ENCODE measurements at places on chromosomes 16 and 17.
A peak's percentile ranks its signal among the peaks of the same experiment; 100 is the strongest.

DNA sequence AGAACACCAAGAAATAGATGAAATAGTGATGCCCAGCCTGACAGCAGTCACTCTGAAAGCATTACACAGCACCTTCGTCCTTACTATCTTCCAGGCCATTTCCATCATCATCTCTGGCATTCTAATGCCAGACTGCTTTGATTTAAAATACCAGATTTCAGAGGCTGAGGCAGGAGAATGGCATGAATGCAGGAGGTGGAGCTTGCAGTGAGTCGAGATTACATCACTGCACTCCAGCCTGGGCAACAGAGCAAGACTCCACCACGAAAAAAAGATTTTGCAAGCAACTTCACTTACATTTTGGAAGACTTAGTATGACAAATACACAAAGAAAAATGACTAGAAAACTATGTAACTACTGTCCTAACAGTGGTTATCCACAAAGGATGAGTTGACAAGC, 244.0 kb downstream of the CPPED1 start:
- no peak for DNase-seq

DNA sequence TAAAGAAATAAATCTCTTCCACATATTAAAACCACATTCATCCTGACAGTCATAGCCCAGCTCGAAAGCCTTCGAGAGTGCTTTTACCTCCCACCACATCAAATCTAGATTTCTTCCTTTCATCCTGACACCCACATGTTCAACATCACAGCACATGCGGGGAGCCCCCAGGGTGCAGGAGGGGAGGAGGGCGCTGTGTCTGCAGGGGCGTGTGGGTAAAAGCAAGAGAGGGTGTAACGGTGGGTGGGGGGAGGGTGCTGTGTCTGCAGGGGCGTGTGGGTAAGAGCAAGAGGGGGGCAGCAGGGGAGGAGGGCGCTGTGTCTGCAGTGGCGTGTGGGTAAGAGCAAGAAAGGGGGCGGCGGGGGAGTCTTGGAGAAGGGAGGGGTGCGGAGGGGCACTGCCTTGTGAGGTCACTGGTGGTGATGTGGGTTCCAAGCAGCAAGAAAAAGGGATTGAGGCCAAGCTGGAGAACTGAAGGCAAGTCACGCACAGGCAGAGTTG, 34.7 kb downstream of the ADCY9 start:
- DNase-seq: peak; percentile 36

DNA sequence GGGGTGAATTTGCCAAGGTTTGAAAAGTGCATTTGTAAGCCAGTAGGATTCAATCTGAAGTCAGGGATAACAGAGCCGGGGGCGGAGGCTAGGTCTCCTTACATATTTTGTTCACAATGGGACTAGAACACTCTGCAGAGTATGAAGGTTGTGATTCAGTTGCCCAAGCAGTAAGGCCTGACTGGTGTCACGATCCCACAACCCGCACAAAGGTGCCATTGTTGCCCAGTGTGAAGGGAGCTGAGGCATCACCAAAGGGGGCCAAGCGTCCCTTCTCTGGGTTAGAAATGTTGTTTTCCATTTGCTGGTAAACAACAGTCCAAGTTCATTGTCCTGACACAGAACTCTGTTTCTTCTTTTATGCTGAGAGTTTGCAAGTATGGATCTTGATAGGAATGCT, 471.8 kb downstream of the MAF start:
- DNase-seq: no peak

DNA sequence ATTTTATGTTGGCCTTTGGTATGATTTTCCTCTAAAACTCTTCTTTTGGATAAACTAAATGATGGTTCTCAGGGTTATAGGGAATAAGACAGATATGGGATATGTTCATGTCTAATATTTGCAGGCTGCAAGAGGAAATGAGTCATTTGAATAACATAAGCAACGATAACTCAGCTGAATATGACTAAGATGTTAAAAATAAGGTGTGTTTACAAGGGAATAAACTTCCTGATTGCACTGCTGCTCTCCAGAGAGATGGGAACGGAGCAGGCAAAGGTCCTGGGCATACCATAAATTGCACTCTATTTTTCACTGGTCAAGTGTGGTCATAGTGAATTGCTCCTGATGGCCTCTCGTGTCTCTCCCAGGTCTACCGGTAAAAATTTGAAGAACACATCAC, 666.2 kb downstream of the TOX3 start:
- no peak for DNase-seq

DNA sequence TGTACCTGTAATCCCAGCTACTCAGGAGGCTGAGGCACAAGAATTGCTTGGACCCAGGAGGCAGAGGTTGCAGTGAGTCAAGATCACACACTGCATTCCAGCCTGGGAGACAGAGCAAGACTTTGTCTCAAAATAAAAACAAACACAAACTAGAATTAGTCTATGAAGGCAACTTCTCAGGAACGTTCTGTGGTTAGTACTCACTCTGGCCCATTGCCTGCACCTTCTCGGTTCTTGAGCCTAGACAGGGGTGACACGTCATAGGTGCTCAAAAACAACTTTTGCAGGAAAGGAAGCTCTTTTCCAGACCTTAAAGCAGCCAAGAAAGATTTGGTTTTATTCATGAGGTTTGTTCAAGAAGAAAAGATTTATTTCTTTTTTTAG, 22.3 kb upstream of the CNOT1 start:
- DNase-seq: no peak

DNA sequence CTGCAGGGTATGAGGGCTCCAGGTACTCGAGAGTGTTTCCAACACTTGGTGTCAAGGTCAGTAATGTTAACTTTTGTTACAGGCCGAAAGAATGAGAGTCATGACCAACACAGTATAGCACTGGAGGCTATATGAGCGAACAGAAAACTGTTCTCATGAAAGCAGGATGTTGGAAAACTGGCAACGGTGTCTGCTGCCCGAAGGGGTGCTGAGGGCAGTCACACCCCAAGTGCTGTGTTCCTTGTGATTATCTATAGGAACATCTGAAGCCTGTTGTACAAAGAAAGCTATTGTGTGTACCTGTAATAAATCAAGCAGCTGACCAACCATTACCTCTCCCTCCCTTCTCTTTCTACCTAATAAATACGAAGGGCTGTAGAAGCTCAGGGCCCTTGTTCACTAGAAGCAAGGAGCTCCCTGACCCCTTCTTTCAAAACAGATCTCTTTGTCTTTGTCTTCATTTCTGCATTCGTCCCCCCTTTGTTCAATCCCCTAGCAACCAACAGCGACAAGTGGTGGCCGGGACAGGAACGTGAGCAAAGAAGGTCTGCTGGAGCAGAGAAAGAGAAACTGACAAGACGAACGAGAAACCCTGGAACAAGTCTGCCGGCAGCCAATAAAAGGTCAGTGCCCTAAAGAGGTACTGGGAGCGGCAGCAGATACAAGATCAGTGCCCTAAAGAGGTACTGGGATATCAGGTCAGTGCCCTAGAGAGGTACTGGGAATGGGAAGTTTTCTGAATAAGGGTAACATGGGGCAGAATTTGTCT, 7.6 kb downstream of the CD300LD start:
- no peak for DNase-seq

- DNase-seq: no peak
Observed at GRCh38 chr17:76261421-76262215, 3.5 kb upstream of the UBALD2 start.

GRCh38 chr16:79805621-79806020, 205.1 kb upstream of the MAF start:
- DNase-seq: no peak

Data from activated naive CD4-positive, alpha-beta T cell treated with Interleukin-2 at 50 U/mL for 16 hours (primary cell).